ENCODE measurements at places on chromosomes 3 and 15.

DNA sequence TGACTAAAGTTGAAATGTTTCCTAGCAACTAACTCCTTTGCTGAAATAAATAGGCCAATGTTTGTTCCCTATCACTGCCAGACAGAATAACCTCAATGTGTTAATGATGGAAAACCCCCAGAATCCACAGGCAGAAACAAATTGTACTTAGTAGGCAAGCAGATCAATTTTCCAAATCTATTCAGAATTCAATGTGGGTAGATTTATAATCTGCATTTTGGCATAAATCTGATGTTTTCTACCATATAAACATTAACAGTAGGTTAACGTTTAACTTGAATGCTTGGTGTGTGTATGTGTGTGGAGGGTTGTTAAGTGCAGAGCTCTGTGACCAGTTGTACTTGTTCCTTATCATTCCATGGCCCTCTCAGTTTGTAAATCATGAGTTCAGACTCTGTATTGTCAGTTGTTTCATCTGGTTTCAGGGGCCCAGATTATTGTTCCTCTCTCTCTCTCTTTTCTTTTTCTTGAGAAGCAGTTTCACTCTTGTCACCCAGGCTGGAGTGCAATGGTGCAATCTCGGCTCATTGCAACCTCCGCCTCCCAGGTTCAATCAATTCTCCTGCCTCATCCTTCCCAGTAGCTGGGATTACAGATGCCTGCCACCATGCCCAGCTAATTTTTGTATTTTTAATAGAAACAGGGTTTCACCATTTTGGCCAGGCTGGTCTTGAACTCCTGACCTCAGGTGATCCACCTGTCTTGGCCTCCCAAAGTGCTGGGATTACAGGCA, 32.8 kb downstream of the PLSCR1 start:
- no peak for DNase-seq

DNA sequence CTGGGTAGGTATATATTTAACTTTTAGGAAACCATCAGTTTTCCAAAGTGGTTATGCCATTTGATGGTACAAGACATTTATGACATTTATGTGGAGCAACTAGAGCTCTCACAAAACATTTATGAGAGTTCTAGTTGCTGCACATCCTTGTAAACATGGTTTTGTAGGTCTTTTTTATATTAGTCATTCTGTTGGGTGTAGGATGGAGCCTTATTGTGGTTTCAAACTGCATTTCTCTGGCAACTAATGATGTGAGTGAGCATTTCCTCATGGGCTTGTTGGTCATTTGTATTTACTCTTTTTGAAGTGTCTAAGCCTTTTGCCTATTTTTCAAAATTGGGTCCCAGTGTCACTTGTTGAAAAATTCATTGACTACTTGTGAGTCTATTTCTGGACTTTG, 45.7 kb upstream of the MGLL start:
- no peak for DNase-seq

- DNase-seq, result no peak
These were observed 26.5 kb upstream of the XXYLT1 start for GRCh38 chr3:195297446-195297845.

- no peak for DNase-seq
These were observed 80.3 kb downstream of the CPN2 start for GRCh38 chr3:194270627-194271459.

DNA sequence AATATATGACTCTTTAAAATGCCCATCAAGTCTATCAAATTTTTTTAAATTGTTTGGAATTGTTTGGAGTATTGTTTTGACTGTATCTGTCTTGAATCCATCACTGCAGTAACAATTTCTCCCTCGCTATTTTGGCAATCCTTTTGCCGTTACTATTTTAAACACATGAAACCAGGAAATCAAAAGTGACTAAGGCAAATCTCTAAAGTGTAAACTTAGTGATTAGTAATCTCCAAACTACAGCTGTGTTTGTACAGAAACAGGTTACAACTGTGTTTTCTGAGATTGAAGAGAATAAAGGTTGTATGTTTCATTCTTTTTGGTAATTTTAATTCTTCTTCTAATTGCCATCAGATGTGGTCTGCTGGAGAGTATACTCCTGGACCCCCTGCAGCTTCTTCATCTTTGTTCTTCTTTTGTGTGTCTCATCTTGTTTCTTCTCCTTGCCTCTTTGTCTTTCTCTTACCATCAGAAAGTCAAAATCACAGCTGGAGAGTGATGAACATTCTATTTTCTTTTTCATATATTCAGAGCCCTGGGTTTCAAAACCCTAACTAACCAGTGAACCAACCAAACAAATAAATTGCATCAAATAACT, 465.4 kb downstream of the RBMS3 start:
- no peak for DNase-seq

- no peak for DNase-seq
These were observed 10.4 kb downstream of the PODXL2 start for GRCh38 chr3:127639173-127640041.

DNA sequence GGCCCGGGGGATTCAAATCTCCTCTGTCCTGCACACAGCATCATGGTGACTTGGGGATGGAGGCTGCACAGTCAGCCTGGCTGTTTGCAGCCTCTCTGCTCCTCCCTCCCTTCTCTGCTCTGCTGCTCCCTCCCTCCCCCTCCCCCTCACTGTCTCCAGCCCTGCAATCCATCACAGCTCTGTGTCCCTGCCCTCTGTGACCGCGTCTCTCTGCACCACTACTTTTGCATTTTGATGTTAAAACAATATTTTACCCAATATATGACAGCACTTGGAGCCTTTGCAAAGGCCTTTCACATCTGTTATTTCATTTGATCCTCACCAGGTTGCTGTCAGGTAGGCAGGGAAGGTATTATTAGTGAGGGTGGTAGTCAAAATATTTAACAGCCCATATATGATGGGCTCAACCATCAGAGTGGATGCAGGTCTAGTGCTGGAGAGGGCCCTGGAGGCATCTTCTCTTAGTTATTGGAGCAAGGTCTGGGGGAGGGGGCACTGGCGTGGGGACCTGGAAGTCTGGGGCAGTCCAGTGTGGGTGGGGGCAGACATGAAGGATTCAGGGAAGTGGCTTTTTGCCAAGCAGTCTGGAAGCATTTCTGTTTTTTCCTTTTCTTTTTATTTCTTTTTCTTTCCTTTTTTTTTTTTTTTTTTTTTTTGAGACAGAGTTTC, 16.3 kb upstream of the VPS8 start:
- no peak for DNase-seq

DNA sequence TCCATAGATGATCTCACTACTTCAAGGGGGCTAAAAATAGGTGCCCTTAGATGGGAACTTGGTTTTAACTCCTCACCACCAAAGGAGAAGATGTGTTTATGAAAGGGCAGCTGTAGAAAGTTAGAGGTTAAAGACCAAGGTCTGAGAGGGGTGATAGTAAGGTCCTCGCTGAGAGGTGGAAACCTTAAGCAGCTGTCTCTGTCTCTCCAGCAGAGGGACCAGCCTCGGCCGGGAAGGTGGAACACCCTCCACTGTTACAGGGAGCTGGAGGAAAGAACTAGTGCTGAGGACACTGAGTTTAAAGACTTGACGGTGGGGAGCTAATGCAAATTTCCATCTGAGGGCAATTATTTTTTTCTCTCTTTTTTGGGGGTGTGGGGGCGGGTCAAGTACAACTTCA, 8.9 kb upstream of the RLBP1 start:
- DNase-seq, result no peak

DNA sequence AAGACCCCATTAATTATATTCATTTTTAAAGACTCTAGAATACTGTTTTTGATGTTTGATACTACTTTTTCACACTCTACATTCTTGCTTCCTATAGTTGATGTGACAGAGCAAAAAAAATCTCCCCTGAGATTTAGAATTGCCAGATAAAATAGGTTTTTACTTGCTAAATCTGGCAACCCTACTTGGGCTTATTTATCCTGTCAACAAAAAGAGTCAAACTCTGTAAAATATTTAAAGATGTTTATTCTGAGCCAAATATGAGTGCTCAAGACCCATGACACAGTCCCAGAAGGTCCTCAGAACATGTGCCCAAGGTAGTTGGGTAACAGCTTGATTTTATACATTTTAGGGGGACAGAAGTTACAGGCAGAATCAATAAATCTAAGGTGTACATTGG, 72.3 kb downstream of the DAPK2 start:
- DNase-seq, result no peak

- no peak for DNase-seq
These were observed 83.2 kb downstream of the MB21D2 start for GRCh38 chr3:192834428-192834827.

DNA sequence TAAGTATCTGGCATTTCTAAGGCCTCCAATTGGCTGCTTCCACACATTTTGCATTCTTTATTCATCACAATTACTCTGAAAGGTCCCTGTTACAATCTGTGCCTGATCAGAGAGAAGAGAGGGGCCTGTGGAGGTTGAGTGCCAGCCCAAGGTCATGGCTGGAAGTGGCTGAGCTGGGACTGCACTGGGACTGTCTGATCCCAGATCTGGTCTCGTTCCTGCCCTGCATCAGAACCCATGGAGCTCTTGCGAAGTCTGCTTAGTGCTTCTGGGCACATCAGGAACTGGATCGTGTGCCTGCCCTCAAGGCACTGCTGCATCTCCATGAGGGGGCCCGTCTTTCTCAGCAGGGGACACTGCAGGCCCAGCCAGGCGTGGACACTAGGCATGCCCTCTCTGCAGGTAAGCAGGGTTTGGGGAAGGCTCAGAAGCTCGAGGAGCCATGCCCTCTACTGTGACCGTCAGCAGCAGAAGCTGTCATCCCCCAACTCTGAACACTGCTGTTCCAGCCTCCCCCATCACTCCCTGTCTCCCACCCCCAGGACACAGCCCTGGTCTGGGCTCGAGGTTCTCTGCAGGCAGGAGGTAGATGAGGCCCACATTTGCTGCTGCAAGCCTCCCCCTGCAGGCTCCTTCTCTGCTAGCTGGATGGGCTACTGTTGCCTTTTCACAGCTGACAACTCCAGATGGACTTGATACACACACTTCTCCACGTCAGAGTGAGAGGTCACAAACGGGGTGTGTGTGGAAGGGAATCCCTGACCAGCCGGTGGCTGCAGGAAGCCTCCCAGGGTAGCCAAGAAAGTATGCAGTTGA, 96.5 kb upstream of the PRR23E start:
- DNase-seq, result no peak

DNA sequence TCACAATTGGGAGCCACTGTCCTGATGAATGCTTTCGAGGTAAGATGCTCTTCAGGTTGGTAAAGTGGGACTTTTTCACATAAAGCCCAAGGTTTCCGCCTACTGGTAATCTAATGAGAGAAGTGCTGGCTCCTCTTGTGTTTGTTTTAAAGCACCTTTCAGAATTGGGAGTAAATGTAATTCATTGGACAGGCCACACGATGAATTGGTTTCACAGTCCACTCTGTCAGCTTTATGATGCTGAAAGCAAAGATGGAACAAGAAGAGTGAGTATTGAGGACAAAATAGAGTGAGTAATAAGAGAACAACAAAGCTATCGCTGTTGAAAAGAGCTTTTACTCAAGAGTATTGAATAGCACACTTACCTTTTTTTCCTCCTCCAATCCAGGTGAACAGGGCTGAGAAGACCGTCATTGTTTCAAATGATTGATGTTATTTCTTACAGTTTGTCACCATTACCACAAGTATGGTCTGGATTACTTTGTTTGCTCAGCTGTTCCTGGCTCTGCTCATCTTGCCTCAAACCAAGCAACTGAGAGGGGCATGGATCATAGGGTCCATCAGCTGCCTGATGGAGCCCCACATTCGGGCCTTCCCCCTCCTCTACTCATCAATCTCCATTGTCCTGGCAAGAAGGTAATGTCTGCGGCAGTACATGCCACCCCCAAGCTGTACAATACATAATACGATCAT, 136.1 kb upstream of the CNTN4 start:
- DNase-seq, result no peak

DNA sequence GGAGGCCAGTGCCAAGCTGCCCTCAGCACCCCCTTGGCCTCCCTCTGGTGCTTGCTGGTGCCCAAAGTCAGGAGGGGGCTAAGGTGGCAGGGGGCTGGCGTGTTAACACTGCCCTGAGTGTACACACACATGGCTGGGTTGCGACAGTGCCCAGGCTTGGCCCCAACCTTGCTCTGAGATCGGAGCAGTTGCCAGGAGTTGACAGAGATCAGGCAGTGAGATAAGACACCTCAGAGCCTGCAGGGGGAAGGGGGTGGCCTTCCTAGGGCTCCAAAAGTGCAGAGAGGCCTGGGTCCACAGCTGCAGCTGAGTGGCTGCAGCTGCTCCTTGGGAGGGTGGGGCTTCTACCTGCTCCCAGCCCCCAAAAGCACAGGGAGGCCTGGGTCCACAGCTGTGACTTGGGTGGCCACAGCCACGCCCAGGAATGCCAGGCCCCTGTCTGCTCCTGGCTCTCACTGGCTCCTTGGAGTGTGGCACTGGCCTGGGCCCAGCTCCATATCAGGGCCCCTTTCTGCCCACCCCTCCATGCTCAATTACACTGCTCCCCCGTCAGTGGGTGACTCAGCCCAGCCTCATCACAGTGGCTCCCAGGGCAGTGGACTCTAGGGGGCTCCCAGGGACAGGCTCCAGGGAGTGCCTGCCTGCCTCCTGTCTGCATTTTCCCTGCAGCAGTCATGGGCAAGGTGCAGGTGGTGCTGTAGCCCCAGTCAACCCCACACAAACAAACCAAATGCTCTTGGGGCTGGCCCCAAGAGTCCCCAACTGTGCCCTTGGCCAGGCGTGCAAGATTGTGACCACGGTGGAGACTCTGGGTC, 56.4 kb upstream of the C15orf39 start:
- no peak for DNase-seq

DNA sequence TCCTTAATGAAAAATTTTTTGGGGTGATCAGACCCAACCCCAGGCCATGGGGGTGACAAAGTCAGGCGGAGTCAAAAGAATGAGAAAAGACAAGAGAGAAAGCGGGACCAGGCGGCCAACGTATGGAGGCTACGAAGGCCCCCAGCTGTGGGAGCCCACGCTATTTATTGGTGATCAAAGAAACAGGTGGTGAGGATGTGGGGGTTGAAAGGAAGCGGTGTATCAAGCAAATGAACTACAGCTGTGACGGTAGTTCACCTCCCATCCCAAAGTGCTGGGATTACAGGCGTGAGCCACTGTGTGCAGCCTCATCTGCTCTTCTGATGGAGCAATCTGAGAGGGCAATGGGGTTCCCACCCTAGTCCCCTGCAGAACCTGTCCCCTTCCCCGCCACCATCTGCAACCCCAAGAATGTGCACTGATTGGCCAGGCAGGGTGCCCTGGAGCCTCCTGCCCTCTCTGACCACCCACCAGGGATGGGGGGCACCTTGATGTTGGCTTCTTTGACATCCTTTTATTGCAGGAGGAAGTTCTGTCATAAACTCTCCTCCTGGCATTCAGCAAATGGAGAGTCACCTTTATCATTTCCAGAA, 1.1 kb upstream of the CHRNA3 start:
- no peak for DNase-seq

GRCh38 chr3:198112031-198112430, 152.0 kb downstream of the LMLN start:
- DNase-seq, result no peak

GRCh38 chr3:191781044-191781443, 320.1 kb downstream of the PYDC2 start:
- no peak for DNase-seq

Measured in naive B cell (primary cell).